ENCODE measurements at places on chromosomes 16 and 17. TPM values are rescaled to one million over a fixed set of nuclear protein-coding genes. Genes with fewer than 3 reads are reported as not detected.

DNA sequence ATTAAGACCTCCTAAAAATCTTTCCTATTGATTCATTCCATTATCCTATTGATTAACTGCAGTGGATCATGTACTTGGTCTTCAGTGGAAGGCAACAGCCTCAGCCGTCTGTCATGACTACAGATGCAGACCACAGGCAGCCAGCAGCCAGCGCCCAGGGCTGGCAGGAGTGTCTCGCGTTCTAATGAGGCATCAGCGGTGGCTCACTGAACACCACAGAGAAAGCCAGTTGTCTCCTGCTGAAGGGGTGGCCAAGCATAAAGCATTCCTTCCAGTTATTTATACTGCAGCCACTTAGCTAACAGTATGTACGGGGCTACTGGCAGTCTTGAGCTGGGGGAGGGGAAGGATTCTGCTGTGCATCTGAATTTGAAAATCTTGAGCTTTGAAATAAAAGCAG is 214.3 kb downstream of the IRX3 start:
- DNase-seq = no peak

Gene IRX6
- polyA plus RNA-seq = not detected

Gene TBC1D3
- 0.15 TPM for polyA plus RNA-seq

Gene PEX12
- 6.7 TPM for polyA plus RNA-seq

GRCh38 chr16:82265809-82266208 is 95.8 kb upstream of the MPHOSPH6 start:
- DNase-seq = no peak

DNA sequence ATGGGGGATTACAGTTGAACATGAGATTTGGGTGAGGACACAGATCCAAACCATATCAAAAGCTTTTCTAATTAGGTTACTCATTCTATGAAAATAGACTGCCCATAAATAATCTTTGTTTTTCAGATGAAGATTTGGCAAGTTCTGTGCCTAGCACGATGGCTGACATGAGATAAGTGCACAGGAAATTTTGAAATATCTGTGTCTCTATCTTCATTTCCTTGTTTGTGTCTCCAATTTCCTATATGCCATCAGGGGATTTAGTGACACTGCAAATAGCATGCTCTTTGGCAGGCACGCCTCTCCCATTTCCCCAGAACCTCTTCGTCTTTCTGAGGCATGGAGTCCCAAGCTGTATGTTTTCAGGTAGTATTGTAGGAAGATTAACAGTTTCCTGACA is 544.6 kb downstream of the CDH13 start:
- no peak for DNase-seq

GRCh38 chr17:1966274-1967086 is 58.7 kb downstream of the RTN4RL1 start:
- no peak for DNase-seq

GRCh38 chr17:56452461-56452860 is 141.0 kb upstream of the NOG start:
- DNase-seq = no peak

- no peak for DNase-seq
These were observed 20.4 kb downstream of the PRCD start for GRCh38 chr17:76560036-76560876.

DNA sequence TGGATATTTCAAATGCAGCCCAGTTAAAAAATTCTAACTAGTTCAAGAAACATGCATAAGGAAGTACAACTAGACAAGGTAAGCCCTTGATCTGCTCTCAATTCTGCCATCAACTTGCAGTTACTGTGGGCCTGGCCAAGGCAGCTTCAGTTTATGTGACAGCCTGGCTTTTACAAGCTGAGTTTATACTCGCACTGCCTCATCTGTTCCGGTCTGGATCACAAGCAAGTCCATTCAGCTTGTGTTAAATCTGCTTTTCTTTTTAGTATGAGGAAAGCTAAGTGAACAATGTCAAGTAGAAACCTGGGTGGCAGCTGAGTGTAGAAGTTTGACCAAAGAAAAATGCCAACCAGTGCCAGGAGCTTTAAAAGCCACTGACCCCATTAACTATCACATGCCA is 76.6 kb upstream of the CORO6 start:
- DNase-seq = no peak

DNA sequence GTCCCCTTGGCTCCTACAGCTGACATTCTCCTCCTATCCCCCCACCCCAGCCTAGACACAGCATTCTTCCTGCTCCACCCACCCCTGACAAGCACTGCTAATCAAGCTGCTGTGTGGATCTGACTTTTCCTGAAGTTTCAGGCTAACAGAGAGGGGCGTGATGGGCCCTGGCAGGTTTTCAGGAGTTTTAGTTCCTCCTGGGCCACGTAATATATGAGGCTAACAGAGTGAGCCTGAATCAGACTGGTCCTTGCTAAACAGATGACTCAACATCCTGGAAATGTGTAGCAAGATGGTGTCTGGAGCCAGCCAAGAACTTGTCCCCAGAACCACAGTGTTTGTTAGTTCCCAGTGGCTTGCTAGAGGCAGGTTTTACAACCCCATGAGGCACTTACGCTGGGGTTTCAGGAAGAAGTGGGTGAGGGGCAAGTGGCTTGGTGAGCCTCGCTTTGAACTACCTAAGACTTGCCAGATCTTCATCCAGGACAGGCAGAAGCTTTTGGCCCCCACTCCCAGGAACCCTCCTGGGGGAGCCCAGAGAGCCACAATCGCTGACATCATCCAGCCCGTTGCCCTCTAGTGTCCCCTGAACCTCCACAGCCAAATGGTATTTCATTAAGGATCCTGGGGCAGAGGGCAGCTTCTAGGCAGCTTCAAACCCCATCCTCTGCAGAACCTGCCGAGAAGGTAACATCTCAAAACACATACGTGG is 15.9 kb downstream of the TMEM92 start:
- DNase-seq = peak; percentile 99

GRCh38 chr17:38797158-38797490 is 2.2 kb downstream of the PIP4K2B start:
- DNase-seq = peak; percentile 76

GRCh38 chr16:685967-686366 is 1.8 kb upstream of the JMJD8 start:
- peak; percentile 74 for DNase-seq

Gene CYGB
- polyA plus RNA-seq = 1.6 TPM

DNA sequence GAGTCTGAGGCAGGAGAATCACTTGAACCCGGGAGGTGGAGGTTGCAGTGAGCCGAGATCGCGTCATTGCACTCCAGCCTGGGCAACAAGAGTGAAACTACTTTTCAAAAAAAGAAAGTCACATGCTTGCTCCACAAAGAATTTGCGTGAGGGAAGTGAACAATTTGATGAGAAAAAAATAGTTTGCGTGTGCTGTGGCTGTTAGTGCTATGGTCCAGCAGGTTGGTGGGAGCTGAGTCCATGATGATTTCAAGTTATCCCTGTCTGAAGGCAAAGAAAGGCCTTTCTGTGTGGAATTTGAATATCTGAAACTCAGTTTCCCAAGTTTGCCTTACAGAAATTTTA is 21.0 kb downstream of the PRCD start:
- DNase-seq = peak; percentile 14

- no peak for DNase-seq
These were observed 19.1 kb upstream of the CD79B start for GRCh38 chr17:63950940-63951907.

Measured in GM23248 (cell line).